ENCODE measurements at places on chromosomes 13 and 19. TPM values are rescaled to one million over a fixed set of nuclear protein-coding genes. Genes with fewer than 3 reads are reported as not detected.

The DIAPH3 gene
- 8.3 TPM for total RNA-seq

The HIPK4 gene
- total RNA-seq = 0.36 TPM

DNA sequence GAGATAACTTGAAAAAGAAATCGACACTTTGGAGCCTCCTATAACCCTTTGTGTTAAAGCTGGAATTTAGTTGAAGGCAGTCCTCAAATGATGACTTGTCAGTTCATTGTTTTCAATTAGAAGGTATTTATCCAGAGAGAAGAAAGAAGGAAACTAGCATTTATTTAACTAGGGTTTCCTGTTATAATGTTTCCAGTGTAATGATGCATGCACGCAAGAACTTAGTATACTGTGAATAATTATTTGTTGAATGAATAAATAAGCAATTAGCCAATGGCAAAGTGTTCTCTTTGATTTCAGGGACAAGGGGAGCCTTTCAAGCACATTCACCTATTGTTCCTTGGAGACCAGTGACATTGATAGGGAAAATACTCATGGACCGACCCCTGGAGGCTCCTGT, 307.4 kb downstream of the KLF5 start:
- H3K36me3 ChIP-seq = no peaks in the 10 kb centered on the region
- no peaks in the 10 kb centered on the region for H3K27me3 ChIP-seq
- no peak overlapping the region for H3K27ac ChIP-seq
- no peak for DNase-seq

GRCh38 chr19:12641456-12641855, 25.1 kb downstream of the MAN2B1 start:
- H3K4me1 ChIP-seq = no peaks in the 10 kb centered on the region
- no peaks in the 10 kb centered on the region for H3K27me3 ChIP-seq
- DNase-seq = no peak
- no peak overlapping the region for H3K27ac ChIP-seq
- H3K36me3 ChIP-seq = no peaks in the 10 kb centered on the region
- no peak overlapping the region for H3K4me3 ChIP-seq

Measured in osteoblast (primary cell).